ENCODE measurements at places on chromosomes 6 and 20.

- no peak for DNase-seq
Measured at GRCh38 chr6:16690608-16691142, 70.6 kb downstream of the ATXN1 start.

DNA sequence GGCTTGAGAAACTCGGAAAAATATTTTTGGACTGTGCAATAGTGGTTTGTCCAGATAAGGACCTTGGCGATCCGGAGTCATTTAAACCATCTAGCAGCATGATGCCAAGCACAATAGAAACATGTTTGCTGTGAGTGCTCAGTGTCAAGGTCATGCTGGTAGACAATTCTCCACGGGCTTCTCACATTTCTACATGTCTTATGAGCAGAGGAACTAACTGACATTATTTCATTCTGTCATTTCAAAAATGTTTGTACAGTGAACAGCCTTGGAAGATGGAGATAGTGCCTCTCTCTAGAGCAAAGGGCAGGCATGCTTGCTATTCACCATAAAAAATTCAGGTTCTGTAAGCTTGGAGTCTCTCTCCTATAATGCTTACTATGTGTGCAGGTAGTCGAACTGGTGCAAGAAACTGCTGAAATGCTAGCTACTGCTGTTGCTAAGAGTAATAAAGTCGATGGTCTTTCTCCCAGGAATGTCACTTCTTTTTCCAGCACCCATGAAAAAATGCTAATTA is 25.4 kb upstream of the CCN2 start:
- DNase-seq: no peak

- no peak for DNase-seq
Measured at GRCh38 chr6:106159531-106159940, 73.4 kb downstream of the PRDM1 start.

DNA sequence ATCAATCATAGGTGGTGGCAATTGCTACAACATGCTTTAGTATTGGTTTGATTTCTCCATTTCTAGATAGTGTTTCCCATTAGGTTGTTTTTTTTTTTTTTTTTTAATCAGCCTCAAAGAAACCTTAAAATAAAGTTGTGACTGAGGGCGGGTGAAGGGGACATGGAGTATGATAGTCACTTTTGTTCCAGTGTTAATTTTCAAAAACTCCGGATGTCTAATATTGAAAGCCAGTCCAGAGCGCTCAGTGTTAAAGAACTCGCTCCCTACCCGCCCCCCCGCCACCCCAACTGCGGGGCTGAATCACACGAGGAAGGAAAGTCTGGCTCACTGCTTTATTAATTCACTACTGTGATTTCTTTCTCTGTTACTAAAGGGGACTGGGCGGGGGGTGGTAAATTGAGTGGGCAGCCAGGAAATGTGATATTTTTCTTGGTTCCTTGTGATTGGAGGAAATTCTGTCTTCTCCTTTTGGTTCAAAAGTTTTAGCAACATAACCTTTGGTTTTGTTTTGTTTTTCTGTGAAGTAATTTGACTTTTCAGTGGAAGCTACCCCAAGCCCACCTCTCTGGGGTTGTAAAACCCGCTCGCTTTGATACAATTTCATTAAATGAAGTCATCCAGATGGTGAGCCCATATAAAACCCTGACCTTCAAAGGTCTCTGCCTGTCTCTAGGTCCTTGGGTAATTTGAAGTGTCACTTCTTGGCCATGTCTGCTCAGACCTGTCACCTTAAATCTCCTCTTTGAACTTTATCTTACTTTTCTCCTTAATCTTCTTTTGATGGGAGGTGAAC is 38.0 kb downstream of the TNFAIP3 start:
- no peak for DNase-seq

GRCh38 chr6:68691120-68691519 is 56.0 kb downstream of the ADGRB3 start:
- DNase-seq: no peak

DNA sequence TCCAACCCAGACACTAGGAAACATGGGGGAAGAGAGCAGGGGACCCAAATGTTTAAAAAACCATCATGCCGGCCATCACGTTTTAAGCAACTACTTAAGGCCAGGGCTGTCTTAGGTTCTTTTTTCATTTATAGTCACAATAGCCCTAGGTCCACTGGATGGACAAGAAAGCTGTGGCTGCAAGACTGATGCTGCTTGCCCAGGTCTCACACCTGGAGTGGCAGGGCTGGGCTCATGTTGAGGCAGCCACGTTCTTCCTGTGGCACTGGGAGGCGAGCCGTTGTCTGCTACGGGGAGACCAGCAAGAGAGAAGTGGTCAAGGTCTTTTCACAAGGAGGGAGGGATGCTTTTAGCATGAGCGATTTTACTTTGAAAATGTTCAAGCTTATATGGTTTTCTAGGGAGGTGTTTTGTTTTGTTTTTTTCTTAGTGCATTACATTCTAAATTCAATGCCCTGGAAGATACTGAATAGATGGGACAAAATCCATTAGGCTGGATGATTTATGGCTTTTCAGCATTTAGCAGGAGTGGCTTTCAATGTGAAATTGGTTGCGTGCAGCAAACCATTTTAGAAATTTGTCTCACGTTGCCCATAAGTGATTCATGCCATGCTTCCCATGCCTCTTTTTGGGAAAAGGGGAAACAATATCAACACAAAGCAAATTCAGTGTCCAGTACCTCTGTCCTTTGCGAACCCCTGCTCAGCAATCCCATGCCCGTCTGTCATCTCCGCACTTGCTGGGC is 106.6 kb upstream of the SNX9 start:
- no peak for DNase-seq

- DNase-seq: no peak
Measured at GRCh38 chr6:12836009-12836408, 119.4 kb downstream of the PHACTR1 start.

DNA sequence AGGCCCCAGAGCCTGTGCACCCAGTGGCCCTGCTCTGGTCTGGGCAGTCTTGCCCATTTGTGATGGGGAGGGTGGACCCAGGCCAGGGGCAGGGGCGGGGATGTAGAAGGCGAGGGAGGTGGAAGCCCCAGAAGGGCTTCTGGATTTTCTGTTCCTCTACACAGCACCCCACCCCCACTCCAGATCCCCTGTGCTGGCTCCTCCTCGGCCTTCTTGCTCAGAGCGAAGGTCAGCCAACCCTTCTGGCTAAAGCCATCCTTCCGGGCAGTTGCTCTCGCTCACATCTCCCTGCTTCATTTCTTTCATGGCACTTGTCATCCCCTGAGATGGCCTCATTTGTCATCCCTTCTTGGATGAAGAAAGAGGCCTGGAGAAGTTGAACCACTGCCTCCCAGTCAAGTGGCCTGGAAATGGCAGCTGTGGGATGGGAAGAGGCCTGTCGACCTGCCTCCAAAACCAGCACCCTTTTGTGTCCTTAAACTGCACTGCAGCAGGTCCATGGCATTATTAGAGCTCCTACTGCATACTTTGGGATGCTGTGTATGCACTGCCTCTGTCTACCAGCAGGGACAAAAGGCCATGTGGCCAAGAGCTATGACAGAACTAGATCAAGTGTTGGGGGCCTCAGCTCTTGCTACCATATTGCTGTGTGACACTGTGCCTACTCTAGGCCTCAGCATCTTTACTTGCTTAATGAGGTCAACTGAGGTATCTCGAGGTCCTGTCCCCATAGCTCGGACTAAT is 19.9 kb downstream of the PEDS1 start:
- no peak for DNase-seq

DNA sequence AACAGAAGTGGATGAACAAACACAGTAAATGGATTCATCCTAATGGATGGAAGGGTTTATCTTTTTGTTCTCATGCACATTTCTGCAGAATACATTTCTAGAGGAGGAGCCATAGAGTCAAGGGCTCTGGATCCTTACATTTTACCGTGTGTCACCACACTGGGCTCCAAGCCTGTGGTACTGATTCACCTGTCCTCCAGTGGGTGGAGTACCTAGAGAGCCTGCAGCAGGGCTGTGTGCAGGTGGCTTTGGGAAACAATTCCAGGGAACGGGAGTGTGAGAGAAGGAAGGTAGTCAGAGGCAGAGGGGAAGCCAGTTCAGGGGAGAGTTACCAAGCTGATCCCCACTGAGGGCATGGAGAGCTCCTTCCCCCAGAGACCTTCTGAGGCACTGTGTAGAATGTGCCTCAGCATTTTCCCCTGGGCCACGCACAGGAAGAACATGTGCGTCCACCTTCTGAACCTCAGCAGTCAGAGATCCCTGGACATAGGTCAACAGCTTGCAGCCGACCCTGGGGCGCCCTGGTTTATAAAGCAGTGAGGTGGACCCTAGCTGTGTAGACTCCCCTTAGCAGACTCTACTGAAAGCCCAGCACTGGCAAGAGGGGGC is 85.3 kb upstream of the SLC22A23 start:
- no peak for DNase-seq

- DNase-seq: no peak
Measured at GRCh38 chr20:36098364-36098763, 56.2 kb upstream of the EPB41L1 start.

DNA sequence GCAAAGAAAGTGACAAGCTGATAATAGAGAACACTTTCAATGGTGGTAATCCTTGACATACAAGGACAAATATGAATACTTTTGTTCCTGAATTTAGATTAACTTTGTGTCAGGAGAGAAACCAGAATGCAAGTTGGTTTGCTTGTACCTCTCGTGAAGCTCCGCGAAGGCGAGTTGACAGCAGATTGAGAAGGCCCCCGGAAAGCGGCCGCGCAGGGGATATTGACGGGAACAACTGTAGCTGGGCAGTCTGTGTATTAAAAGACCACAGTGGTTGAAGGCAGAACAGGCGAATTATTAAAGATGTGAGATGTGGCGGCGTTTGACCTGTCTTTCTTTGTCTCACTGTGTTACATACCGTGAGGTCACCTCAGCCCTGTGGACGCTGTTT is 175.8 kb upstream of the RALGAPA2 start:
- DNase-seq: no peak

DNA sequence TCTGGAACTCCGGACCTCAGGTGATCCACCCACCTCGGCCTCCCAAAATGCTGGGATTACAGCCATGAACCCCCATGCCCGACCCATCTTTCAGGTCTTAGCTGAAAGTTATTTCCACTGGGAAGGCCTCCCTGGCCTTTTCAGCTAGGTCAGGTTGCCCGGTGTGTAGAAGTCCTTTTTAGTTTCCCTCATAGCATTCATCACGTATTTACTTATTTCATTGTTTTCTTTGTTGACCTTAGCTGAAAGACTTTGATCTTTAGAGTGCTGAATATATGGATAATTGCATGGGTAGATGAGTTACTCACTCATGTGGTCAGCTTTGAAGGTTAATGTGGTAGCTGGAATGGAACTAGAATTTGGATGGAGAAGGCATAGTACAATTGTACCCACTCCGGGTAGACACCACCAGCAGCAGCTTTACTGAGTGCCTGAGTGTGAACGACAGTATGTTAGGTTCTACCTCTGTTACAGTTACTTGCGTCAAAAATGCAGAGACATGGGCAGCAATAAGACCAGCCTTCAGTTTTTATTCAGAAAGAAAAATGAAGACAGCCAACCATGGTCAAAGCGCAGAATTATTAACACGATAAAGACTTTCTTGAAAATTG is 9.1 kb downstream of the KIZ start:
- DNase-seq: no peak

DNA sequence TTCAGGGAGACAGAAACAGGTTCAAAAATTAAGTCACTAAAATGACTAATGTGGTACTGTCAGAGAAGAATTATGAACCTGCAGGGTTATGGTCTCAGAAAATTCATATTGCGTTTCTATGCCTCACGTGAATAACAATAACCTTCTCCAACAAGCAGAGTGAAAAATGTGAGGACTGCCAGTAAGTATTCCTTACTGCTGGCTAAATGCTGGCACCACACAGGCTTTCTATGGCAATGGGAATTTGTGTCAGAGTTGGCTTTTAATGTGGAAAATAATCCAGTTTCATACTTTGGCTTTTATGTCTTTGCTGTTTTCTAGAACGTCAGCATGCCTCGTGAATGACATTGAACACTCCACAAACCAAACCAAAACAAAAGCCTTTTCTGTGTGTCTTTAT is 656.0 kb downstream of the KIF16B start:
- DNase-seq: no peak

DNA sequence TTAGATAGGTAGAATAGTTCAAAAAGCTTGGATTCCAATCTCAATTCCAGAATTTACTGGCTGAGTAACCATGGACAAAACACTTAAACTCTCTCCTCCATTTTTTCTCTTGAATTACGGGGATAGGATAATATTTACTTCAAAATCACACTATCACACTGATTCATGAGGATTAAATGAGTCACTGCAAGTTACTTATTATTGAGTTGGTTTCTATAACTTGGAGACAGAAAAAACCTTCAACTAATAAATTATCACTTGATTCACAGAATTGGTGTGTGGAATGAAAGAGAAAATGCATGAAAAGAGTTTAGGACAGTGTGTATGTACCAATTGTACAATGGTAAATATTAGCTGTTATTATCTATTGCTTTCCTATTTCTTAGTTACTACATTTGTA is 585.2 kb downstream of the PHF3 start:
- no peak for DNase-seq

DNA sequence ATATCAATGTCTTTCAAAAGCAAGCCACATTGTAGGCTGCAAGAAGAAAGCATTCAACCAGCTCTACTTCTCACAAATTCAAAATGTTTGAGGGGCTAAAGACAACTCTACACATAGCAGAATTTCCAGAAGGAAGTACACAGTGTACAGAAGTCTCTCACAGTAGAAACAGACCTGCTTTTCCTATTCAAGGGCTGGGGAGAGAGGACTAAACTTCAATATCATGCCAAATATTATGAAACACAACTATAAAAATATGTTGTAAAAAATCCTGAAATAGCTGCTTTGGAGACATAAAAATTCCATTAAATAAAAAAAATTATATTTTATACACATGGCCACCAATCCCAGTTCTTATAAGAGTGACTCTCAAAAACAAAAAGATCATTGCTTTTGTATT is 70.8 kb upstream of the IPCEF1 start:
- no peak for DNase-seq

GRCh38 chr20:50590348-50590664 is 80.1 kb downstream of the PTPN1 start:
- DNase-seq: no peak

GRCh38 chr6:52503323-52503747 is 73.5 kb downstream of the TRAM2 start:
- no peak for DNase-seq

- DNase-seq: no peak
Measured at GRCh38 chr6:157647261-157647915, 175.7 kb upstream of the SNX9 start.

- no peak for DNase-seq
Measured at GRCh38 chr20:39736434-39737327, 774.5 kb downstream of the DHX35 start.

- DNase-seq: no peak
Measured at GRCh38 chr20:23643659-23644058, 5.9 kb upstream of the CST3 start.

DNA sequence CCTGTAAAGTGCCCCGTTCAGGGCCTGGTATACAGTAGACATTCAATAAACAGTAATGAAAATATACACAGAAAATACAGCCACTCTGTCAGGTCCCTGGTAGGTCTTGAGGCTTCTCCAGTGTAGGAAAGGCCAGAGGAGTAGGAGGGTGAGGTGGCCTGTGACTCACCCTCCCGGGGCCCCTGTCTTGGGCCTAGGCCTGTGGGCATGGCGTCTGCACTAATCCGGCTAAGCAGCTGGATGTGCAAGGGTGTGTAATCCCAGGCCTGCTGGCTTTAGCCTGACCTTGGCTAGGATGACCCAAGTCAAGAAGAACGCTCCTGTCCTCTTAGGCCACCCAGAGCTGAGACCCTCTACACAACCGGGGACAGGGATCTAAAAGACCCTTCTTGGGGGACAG is 84.9 kb downstream of the KCNB1 start:
- no peak for DNase-seq

Measured in stimulated activated CD4-positive, alpha-beta T cell treated with anti-CD3 and anti-CD28 coated beads, Interleukin-1b, Interleukin-23, amount 100 ng/mL, for 1 hour (primary cell).